Activated T-helper 17 cell treated with anti-CD3 and anti-CD28 coated beads, Interleukin-2, amount 50 U/mL, for 72 hours (primary cell): ENCODE measurements at places on chromosomes 11 and 22. TPM values are rescaled to one million over a fixed set of nuclear protein-coding genes. Genes with fewer than 3 reads are reported as not detected.
A peak's percentile ranks its signal among the peaks of the same experiment; 100 is the strongest.

- ATAC-seq, result no peak
Measured at GRCh38 chr22:17700778-17701177, 62.2 kb downstream of the BCL2L13 start.

DNA sequence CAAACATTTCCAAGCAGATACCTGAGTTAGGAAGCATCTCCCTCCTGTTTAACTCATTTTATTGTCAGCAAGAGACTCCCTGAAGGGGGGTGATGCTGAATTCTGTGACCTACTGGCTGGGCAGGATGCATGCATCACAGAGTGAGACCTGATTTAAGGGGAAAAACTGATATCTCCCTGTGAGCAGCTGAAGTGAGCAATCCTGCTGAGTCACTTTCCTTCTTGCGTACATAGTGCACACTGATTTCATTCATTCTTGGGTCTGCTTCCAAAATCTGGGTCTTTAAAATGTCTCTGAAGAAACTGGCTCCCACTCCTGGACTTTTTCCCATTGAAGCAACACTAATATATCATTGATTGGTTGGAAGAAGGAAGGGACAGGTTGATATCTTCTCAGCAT lies 23.3 kb downstream of the P4HA3 start:
- ATAC-seq, result peak; percentile 89

GRCh38 chr11:63023222-63023814 lies 7.7 kb upstream of the SLC22A8 start:
- ATAC-seq, result no peak

GRCh38 chr11:121575250-121575962 lies 122.6 kb upstream of the SORL1-AS1 start:
- ATAC-seq, result peak; percentile 56

DNA sequence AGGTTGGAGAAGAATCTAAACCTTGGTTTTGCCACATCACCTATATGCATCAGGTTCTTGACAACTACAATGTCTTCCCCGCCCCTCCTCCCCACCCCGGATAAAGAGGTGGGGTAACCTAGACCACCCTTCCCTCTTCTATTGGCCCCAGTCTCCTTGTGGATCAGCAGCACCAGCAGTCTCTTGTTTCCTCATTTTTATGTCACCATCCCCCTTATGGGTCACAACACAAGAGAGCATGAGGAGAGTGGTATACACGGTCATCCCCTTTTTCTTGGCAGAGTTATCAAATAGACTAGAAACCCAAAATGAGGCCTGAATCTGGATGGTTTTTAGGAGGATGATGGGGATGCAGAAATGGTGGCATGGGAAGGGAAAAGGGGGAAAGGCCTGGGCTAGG lies 1.2 kb downstream of the MS4A4E start:
- no peak for ATAC-seq

GRCh38 chr11:13135385-13136271 lies 126.5 kb downstream of the RASSF10 start:
- no peak for ATAC-seq

- peak; percentile 53 for ATAC-seq
Measured at GRCh38 chr11:117814766-117815261, 9.7 kb downstream of the FXYD2 start.

GRCh38 chr22:27879923-27880322 lies 39.1 kb downstream of the PITPNB start:
- ATAC-seq, result peak; percentile 19

- ATAC-seq, result no peak
Measured at GRCh38 chr11:69996451-69996850, 81.7 kb upstream of the ANO1 start.

- ATAC-seq, result peak; percentile 11
Measured at GRCh38 chr22:38733724-38734381, 21.9 kb downstream of the SUN2 start.

DNA sequence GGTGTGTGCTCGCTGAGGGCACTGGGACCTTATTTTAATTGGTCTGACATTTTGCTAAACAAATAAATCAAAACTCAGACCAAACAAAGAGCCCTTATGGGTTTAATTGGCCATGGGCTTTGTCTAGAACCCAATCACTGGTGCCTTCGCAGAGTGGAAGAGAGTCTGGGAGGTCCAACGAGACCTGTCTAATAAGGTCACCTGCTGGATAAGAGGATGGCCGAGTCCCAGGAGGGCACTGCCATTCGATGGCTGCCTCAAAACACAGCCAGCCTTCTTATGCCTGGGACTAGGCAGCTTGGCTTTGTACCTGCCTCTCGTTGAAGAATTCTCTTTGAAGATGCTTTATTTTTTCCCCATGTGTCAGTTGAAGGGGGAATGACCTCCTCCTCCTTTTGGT lies 171.1 kb downstream of the CEP164 start:
- ATAC-seq, result no peak

GRCh38 chr11:69509846-69510390 lies 28.5 kb downstream of the LINC01488 start:
- ATAC-seq, result no peak

- ATAC-seq, result no peak
Measured at GRCh38 chr11:57278721-57279095, 41.7 kb upstream of the APLNR start.

DNA sequence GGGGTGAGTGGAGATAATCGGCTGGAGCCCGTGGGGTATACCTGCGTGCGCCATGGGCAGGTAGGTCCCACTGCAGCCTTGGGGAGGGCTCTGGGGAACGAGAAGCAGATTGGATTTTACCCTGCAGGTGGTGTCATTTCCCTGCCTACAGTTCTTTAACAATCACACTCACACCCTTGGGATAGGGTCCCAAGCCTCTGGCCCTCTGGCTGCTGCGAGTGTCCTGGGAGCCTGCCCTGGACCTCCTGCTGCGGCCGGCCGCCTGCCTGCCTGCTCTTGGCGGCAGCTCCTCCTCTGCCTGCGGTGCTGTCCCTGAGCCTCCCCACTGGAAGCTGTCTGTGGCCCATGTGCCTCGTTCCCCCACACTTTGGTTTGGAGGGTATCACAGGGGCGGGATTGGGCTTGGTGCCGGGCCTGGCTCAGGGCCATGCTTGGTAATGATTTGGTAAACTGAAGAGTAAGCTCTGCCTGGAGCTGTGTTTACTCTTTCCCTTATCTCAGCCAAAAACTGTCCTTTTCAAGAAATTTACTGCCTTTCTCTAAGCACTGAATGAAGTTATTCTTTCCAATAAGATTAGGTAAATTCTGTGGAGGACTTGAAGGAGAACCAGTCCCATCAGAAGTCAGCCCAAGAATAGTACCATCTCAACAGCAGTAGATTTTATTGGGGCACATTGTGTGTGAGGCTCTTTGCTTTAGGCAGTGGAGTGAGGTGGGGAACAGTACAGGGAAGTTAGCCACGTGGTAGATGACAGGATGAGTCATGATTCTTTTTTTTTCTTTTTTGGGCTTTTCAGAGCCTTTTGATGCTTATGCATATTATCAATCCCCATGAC lies 53.7 kb downstream of the TBC1D22A start:
- ATAC-seq, result peak; percentile 32

- no peak for ATAC-seq
Measured at GRCh38 chr22:38699784-38700183, 959 bp downstream of the JOSD1 start.

DNA sequence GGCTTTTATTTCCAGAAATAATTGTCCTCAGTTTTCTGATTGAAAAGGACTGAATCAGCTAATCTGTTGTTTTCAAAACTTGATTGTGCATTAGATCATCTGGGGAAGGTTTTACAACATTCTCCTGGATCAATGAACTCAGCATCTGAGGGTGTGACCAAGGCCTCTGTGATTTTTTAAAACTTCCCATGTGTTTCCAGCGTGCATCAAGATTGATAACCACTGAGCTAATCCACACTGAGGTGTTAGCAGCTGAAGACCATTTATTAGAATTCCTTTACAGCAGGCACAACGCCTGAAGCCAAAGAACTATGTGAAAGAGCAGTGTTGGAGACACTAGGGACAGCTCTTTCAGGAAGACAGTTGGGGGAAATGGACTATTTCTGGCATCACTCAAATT lies 10.2 kb downstream of the VSTM5 start:
- no peak for ATAC-seq

GRCh38 chr11:98701541-98701940 lies 319.2 kb upstream of the CNTN5 start:
- ATAC-seq, result no peak

DNA sequence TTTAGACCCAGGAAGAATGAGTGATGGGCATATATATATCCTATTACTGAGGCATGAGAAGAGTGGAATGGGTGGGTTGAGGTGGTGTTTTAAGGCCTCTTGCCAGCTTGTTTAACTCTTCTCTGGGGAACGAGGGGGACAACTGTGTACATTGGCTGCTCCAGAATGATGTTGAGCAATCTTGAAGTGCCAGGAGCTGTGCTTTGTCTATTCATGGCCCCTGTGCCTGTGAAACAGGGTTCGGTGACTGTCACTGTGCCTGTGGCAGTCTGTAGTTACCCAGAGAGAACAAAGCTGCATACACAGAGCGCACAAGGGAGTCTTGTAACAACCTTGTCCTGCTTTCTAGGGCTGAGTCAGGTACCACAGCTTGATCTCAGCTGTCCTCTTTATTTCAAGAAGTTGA lies 11.7 kb downstream of the LIMK2 start:
- ATAC-seq, result no peak

GRCh38 chr11:44876906-44877305 lies 73.8 kb downstream of the TP53I11 start:
- no peak for ATAC-seq

- ATAC-seq, result no peak
Measured at GRCh38 chr11:117690484-117691217, 106.4 kb downstream of the DSCAML1 start.

- no peak for ATAC-seq
Measured at GRCh38 chr11:69791276-69792180, 16.4 kb upstream of the FGF4 start.

DNA sequence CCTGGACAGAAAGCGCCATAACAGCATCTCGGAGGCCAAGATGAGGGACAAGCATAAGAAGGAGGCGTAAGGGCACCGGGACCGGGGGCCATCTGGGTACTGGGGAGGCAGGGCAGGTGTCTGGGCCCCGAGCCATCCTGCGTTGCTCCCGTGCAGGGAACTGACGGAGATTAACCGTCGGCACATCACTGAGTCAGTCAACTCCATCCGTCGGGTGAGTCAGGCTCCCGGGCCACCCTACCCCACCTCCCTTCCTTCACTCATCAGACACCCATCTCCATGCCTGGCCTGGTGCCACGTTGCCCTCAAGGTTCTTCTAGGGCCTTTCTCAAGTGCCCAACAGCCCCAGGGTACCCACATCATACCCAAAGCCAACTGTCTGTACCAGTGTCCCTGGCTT lies 15.0 kb downstream of the PLCB3 start:
- no peak for ATAC-seq

GRCh38 chr11:73989156-73989555 lies 6.5 kb upstream of the UCP2 start:
- no peak for ATAC-seq

GRCh38 chr11:121372671-121373429 lies 79.3 kb upstream of the SORL1 start:
- ATAC-seq, result no peak

DNA sequence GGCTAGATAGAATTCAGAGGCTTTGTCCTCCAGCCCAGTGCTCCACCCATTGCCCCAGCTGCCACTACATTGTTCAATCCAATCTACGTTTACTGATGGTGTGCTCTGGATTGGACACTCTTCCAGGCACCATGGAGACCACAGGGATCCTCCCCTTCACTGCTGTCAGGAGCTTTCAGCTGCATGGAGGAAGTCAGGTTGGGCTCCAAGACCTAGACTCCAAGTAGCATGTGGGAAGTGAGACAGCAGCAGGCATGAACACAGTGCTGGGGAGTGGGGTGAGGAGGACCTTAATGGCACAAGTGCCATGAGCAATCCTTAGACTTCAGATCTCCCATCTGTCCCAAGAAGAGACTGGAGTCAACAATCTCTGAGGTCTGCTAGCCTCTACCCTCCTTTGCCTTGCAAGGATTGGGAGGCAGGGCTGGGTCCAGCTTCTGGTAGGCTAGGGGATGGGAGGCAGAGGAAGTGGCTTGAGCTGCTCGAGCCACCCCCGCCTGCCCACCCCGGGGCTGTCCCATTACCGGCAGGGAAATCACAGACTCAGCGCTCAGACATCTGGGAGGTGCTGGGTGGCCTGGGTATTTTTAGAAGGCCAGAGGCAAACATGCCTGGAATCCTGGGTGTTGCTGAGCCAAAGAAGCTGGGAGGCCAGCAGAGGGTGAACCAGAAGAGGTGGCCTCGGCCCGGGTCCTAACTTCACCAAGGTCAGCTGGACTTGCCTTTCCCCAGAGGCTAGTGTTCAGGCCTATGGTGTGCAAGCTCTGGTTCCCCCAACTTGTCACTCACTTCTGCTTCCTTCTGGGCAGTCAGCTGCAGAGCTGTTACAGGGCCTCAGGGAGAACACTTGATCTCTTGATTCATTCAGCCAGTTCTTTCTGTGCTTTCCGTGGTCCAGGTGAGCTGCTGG lies 15.2 kb upstream of the FCHSD2 start:
- peak; percentile 47 for ATAC-seq

- peak; percentile 53 for ATAC-seq
Measured at GRCh38 chr11:47886096-47886495, 37.9 kb upstream of the NUP160 start.

- no peak for ATAC-seq
Measured at GRCh38 chr11:11806074-11806473, 35.7 kb upstream of the USP47 start.

GRCh38 chr11:77402218-77402556 lies 71.7 kb downstream of the PAK1 start:
- no peak for ATAC-seq

DNA sequence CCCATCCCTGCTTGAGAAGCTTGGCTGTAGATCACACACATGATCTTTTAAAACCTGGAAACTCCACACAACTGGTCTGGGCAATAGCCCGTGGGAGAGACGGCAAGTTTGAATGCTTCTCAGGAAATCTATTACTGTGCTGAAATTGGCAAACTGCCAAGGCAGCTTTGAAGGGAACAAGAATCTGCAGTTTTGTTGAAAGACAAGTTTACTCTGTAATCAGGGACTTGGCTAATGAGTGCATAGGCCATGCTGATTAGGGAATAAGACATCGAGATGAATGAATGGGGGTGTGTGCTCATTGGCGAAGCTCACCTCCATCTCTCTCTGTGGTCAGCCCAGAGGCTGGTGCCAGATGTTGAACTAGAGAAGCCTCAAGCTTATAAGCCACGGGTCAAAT lies 218.8 kb downstream of the HIPK3 start:
- ATAC-seq, result no peak

GRCh38 chr11:42972741-42973140 lies 339.1 kb upstream of the API5 start:
- ATAC-seq, result no peak

- ATAC-seq, result peak; percentile 42
Measured at GRCh38 chr22:25361899-25362214, 142.4 kb downstream of the CRYBB2 start.

The CD81 gene
- 170 TPM for total RNA-seq

The C11orf87 gene
- total RNA-seq, result not detected

The SPDYC gene
- not detected for total RNA-seq

The ANO9 gene
- 36.0 TPM for total RNA-seq

The SLC22A25 gene
- total RNA-seq, result not detected

The MRGPRX3 gene
- total RNA-seq, result not detected

The RPS3 gene
- total RNA-seq, result 4,623 TPM

The INPP5J gene
- total RNA-seq, result 0.34 TPM

The FOLR1 gene
- not detected for total RNA-seq

The LRRC32 gene
- 4.5 TPM for total RNA-seq

The CHRM1 gene
- not detected for total RNA-seq
